ENCODE measurements at places on chromosomes 11 and 22.

GRCh38 chr11:74749127-74749964, 697 bp downstream of the RNF169 start:
- DNase-seq, result peak; percentile 79

DNA sequence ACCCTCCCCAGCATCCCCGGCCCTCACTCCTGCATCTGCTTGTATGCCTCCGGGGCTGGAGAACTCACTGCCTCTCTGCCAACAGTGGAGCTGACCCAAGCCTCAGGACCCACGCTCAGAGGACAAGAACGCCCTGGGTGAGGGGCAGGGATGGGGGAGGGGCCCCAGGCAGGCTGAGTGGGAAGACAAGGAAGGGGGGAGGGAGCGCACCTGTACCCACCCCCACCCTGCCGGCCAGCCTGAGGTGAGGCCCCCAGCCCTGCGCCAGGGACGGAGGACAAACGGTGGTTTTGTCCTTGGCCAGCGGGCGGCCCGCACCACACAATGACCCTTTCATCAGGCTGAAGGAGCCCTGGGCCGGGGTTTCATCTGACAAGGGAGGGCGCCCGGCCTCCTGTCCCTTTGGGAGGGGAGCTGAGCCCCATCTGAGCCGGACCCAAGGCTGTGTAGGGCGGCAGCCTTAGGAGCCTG, 10.0 kb downstream of the WNT7B start:
- no peak for DNase-seq

GRCh38 chr11:126310992-126311310, 7.1 kb downstream of the DCPS start:
- no peak for DNase-seq

DNA sequence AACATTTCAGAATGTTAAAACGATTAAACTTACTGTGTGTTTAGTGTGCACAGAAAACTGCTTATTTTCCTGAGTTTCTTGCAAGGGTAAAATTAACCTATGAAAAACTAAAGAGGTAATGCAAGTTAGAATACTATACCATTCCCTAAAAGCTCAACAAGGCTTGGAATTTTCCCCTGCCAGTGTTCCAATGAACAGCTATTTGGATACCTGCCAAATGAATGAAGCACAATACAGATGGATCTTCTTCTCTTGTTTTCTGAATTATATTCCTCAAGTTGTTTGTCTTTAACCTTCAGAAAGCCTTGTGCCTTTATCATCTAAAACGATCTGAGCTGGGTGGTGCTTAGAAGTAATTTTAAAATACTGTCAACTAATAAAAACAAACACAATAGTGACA, 204.5 kb downstream of the LRRC4C start:
- no peak for DNase-seq

DNA sequence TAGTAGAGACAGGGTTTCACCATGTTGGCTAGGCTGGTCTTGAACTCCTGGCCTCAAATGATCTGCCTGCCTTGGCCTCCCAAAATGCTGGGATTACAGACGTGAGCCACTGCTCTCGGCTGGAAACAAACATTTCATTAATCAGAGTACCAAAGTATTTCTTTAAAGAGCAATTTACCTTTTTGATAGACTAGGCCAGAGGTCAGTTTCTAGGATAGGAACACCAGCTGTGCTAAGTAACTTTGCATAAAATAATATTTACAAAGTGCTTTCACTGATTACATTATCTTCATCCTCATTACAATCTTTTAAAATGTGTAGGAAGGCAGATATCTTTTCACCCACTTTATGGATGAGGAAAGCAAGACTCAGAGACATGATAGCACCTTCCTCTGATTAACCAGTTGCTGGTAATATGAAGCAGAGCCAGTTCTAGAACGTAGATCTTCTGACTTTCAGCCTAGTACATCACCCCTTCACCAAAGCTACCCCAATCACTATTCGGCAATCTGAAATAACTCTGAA, 355.2 kb downstream of the SOX6 start:
- DNase-seq, result no peak

DNA sequence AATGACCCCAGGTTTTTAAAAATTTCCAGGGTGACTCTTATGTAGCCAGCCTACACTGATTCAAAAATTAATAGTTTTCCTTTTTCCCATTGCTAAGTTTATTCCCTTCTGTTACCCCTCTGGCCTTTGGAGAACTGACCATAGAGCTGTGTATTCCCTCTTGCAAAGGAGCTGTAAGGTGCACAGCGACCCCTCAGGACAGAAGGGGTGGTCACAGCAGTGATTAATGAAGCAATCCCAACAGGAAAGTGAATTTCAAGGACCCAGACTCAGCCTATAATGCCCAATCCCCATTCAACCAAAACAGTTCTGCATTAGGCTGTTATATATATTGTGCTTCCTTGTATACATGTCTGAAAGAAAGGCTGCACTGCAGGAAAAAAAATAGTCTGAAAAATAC, 147.1 kb downstream of the WT1 start:
- no peak for DNase-seq

- DNase-seq, result no peak
Observed at GRCh38 chr11:46914363-46914762, 4.0 kb downstream of the LRP4 start.

DNA sequence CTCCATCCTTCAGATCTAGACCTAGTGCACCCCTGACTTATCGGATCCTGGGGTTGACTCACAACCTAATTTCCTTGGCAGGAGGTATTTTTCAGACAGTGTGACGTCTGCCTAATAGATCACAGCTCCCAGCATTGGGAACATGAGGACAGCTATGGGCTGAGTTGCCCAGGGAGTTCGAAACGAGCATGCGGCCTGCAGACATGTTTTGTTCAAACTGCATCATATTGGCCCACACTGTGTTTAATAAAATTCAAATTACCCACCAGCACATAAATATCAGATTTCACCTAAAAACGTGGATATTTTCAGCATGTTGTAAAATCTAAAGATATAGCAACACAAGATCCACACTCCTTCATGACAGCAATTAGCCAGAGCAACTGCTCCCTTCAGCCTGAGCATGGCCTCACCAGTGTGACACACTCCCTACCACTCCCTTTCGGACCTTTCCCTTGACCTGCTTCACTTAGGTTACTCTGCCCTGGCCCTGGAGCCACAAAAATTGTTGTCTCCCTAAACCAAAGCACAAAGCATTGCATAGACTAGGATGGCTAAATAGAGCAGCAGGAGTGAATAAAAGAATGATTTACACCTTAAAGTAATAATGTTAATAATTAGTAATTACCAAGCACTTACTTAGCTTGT, 53.6 kb upstream of the USP47 start:
- DNase-seq, result no peak

DNA sequence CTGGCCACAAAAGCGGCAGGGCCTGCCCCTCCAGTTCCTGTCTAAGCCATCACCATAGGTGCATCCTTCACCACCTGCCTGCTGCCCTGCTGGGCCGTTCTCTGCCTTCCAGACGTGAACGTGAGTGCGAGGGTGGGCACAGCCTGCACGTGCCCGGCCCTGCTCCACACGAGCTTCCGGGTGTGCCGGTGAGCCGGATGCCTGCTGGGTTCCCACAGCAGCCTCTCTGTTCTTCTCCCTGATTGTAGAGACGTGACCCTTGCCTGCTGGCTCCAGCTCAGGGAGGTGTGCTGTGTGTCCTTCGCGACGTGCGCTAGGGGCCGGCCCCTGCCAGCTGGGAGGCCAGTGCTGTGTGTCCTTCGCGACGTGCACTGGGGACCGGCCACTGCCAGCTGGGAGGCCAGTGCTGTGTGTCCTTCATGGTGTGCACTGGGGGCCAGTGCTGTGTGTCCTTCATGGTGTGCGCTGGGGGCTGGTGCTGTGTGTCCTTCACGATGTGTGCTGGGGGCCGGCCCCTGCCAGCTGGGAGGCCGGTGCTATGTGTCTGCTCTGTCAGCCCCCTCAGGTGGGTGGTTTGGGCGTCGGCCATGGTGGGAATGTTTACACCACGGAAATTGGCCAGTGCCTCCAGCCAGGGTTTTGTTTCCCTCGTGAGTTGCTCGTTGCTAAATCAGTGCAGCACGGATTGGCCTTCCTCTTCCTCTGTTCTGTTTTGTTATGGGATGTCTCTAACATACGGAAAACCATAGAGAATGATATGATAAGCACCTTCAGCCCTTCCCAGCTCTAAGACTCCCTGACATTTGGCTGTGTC, 35.4 kb upstream of the BRSK2 start:
- DNase-seq, result no peak

DNA sequence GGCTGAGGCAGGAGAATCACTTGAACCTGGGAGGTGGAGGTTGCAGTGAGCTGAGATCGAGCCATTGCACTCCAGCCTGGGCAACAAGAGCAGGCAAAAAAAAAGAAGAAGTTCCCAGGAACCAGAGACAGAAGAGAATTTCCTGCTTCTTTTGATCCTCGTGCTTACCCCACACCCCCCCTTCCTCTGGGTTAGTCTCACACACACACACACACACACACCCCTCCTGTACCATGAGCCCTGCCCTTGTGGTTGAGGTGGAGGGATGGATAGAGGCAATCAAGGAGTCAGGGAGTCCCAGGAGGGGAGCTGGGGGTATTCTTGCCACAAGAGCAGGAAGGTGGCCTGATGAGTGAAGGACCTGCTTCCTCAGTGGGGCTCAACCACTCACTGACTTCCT, 4.1 kb upstream of the UBE2L6 start:
- DNase-seq, result no peak

DNA sequence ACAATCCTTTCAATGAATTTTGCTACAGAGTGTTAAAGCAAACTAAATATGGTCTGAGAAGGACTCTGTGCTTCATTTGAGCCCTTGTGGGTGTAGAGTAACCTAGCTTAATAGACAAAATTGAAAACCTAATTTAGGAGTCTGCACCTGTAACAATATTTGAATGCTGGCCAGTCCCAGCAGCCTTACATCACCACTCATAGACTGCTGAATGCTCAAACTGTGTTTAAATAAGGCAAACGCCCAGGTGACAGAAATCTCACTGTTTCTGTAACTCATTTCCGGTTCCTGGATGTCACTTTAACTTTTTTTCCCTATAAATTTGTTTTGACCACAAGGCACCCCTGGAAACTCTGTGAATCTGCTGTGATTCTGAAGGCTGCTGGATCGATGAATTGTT, 45.5 kb upstream of the GLYATL1B start:
- DNase-seq, result no peak

- DNase-seq, result no peak
Observed at GRCh38 chr11:48063424-48063978, 83.1 kb downstream of the PTPRJ start.

All from activated CD8-positive, alpha-beta memory T cell treated with anti-CD3 and anti-CD28 coated beads, Interleukin-2, amount 50 U/mL, for 48 hours (primary cell).